ENCODE measurements at places on chromosomes 12 and 14. TPM values are rescaled to one million over a fixed set of nuclear protein-coding genes. Genes with fewer than 3 reads are reported as not detected.

GRCh38 chr12:27504507-27504906 is 19.5 kb upstream of the PPFIBP1 start:
- DNase-seq: no peak

GRCh38 chr14:100213587-100213955 is 25.4 kb upstream of the YY1 start:
- no peak for DNase-seq

- no peak for DNase-seq
These were observed 136.0 kb upstream of the IFNG-AS1 start for GRCh38 chr12:67853204-67853603.

DNA sequence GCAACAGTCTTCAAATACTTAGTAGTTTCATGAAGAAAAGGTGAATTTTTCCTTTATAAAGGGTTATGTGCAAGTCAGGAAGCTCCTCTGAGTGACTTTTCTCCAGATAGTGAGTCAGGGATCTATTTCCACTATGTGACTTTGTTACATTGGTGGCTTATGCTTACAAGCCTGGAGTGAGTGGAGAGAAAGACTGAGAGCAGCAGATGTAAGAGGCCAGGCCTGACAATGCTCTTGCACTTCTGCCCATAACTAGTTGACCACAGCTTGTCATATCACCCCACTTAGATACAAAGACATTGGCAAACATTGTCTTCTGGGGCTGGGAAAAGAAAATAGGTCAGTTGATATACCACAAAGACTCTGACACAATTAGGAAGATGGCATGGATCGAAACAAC is 236.5 kb downstream of the PDZRN4 start:
- no peak for DNase-seq

DNA sequence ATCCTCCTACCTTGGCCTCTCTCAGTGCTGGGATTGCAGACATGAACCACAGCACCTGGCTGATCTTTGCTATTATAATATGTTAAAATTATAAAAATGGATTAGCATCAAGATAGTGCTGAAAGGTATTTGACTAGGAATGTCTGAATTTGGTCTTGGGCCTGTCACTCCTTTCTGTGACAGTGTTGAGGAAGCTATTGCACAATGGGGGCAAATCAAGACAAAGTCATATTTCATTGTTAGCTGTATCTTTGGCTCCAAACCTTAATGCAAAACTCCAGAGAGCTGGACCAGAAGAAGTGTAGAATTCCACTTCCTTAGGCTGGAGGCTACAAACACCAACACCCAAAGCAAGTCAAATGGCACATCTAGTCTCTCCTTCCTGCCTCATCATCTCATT is 42.2 kb downstream of the ZCRB1 start:
- no peak for DNase-seq

GRCh38 chr14:54804538-54805041 is 98.0 kb downstream of the GCH1 start:
- DNase-seq: no peak

GRCh38 chr12:69569236-69569635 is 16.0 kb upstream of the CCT2 start:
- DNase-seq: no peak

GRCh38 chr14:70814466-70814865 is 5.2 kb upstream of the MAP3K9 start:
- DNase-seq: no peak

The RPS6KA5 gene
- 10.6 TPM for total RNA-seq

Measured in cerebellum (tissue), 4 donors.